ENCODE measurements at places on chromosomes 1 and 21.

DNA sequence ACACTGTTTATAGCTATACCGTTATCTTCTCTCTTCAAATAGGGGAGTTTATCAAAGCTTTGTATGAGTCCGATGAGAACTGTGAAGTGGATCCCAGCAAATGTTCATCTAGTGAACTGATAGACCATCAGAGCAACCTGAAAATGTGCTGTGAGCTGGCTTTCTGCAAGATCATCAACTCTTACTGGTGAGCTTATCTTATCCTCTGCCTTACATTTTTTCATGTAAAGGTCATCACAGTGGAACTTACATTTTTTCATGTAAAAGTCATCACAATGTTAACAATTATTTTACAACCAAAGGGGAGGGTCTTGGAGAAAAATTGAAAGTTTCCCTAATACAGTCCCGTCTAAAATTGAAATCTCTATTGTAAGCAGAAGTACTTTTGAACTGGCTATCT, 45.2 kb downstream of the CLEC20A start:
- DNase-seq = no peak

DNA sequence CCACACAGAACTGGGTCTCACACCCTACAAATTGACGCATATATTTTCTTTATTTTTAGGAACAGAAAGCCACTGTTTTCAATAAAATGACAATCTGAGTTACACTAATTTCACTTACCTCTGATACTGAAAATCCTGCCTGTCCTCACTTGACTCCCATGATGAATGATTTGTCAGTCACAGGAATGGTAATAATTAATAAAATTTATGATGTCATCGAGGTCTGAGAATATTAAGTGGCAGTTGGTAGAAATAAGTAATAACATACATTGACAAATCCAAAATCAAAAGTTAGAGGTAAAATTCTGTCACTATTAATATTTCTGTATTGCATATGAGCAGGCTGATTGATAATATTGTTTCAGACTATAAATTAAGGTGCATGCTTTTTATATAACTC, 418.7 kb upstream of the RGS18 start:
- DNase-seq = no peak

- no peak for DNase-seq
These were observed 61.2 kb downstream of the DNM3 start for GRCh38 chr1:171902527-171902926.

GRCh38 chr1:226563666-226564065, 15.1 kb downstream of the STUM start:
- no peak for DNase-seq

- no peak for DNase-seq
These were observed 45.8 kb upstream of the NTPCR start for GRCh38 chr1:232904566-232904965.

- DNase-seq = no peak
These were observed 102.4 kb upstream of the PKN2 start for GRCh38 chr1:88581703-88582102.

DNA sequence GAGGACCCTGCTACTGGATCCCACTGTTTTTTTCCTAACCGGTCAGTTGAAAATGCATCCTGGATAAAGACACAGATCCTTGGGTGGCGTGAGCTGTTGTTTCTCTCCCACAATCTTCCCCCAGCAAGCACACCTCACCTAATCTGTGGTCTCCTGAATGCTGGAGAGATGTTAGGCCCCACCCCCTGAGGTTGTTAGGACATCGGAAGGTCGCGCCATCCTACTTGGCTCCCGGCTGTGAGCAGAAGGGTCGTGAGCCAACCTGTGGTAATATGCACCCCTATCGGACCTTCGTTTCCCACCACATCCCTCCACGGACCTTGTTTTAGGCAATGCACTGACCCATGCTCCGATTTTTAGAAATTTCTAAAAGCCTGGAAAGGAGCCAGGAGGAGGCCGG, 89.9 kb upstream of the IPO9 start:
- DNase-seq = no peak

DNA sequence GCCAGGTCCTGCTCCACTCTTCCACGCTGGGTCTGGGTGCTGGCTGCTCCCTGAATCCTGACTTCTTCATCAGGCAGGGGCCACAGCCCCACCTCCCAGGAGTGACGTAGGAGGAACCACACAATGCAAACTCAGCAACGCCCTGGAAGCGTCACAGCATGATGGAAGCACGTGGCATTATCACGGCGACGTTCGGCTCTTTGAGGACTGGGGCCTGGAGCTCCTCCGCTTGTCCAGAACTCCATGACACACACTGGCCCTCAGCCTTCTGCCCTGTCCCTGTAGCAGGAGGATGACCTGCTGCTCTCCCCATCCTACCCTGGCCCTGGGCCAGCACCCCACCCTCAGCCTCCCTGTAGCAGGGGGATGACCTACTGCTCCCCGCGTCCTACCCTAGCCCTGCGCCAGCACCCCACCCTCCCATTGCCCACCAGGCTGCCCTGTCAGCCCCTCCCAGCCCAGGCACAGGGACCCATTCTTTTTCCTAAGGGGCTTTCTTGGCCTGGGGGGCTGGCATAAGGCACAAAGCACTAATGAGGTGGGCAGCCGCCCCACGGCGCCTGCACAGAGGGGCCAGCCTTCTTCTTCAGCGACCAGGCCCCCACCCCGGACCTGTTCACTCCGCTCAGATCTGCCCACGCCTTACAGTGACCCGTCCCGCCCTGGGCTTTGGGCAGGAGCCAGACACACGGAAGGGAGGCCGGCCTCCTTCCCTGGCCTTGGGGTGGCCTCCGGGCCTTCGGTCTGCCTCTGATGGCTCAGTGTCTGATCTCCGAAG, 65.7 kb downstream of the DHRS3 start:
- no peak for DNase-seq

DNA sequence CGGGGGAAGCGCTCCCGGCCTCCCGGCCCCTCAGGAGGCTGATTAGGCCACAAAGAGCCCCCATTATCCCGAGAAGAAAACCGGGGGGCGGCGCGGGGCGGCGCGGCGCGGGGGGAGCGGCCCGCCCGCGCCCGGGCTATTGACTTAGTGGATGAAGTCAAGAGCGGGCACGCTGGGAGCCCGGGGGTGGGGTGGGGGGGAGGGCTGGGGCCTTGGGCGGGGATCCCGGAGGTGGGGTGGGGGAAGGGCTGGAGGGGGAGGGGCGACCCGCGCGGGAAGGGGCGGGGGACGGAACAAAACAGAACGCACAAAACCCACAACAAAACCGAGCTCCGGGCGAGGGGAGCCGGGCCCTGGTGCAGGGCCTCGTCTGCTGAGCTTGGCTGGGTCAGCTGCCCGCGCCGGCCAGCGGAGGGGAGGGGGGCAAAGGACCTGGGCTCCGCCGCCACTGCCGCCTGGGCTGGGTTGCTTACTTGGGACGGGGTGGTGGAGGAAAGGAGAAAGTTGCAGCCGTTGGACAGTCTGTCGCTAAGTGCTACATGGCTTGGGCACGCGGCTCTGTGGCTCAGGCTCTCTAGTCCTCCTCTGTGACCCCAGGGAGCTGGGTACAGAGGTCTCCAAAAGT, 16.3 kb downstream of the PAX7 start:
- no peak for DNase-seq

All from breast epithelium (tissue), 4 donors.